ENCODE measurements at places on chromosomes 1 and 21. TPM values are rescaled to one million over a fixed set of nuclear protein-coding genes. Genes with fewer than 3 reads are reported as not detected.

Gene C1orf167
- total RNA-seq = 4.3 TPM

Gene ADCY10
- 0.17 TPM for total RNA-seq

Gene FCRL3
- not detected for total RNA-seq

Gene KPNA6
- total RNA-seq = 71.3 TPM

Gene ACAP3
- total RNA-seq = 63.2 TPM

Gene TMEM200B
- 36.4 TPM for total RNA-seq

Gene SPRR2E
- not detected for total RNA-seq

Gene NPPA
- total RNA-seq = 1.7 TPM

Gene TNFRSF9
- total RNA-seq = not detected

GRCh38 chr1:198153103-198153502 lies 3.7 kb upstream of the NEK7 start:
- no peak overlapping the region for H3K4me3 ChIP-seq
- no peaks in the 10 kb centered on the region for H3K36me3 ChIP-seq
- H3K27ac ChIP-seq = no peak overlapping the region
- no peaks in the 10 kb centered on the region for H3K27me3 ChIP-seq

- H3K4me3 ChIP-seq = no peak overlapping the region
- H3K27me3 ChIP-seq = no peaks in the 10 kb centered on the region
- DNase-seq = no peak
- H3K36me3 ChIP-seq = no peaks in the 10 kb centered on the region
Measured at GRCh38 chr1:216881695-216882094, 158.5 kb upstream of the ESRRG start.

DNA sequence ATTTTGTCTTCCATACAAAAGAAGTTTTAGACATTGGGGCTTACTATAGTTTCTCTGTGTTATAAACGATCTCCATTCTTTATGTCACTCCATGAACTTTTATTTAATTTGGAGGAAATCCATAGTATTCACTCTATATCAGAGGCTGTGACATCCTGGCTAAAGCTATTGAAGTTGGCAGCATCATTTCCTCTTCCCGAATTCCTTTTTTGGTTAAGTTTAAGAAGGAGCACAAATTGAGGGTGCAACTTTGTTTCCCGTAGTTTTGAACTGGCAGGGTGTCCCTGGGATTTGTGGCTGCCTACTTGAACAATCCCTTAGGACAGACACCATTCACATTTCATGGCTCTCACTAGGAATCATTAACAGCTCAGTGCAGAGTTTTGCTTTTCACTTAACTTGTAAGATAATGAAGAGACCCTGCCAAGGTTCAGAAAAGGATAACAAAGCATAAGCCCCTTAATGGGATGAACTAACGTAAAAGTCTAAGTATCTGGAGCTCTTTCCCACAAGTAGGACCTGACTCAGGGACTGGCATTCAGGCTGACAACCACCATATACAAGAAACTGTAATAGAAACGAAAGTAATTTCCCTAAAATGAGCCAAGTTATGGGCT lies 13.9 kb downstream of the S1PR1 start:
- no peak overlapping the region for H3K4me3 ChIP-seq
- no peak for DNase-seq
- no peaks in the 10 kb centered on the region for H3K36me3 ChIP-seq
- no peak overlapping the region for H3K27ac ChIP-seq

- H3K36me3 ChIP-seq = no peaks in the 10 kb centered on the region
- H3K27me3 ChIP-seq = no peaks in the 10 kb centered on the region
- no peak for DNase-seq
- no peaks in the 10 kb centered on the region for H3K4me1 ChIP-seq
- H3K4me3 ChIP-seq = no peak overlapping the region
Measured at GRCh38 chr1:75425001-75425650, 185.8 kb downstream of the SLC44A5 start.

DNA sequence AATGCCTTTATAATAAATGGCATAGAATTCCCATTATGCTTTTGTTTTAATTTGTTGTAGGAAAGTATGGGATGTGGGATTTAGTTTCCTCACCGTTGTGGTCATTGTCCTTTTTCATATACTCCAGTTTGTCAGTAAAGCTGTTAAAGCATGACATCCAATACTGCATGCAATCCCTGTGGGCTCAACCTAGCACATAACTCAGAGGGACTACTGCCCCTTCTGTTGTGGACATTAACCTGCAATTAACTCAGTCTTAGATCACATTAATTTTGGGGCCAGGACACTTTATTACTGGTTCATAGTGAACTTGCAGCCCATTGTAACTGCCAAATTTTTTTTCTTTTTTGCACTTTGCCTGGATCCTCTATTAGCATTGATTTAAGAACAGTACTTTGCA lies 112.5 kb downstream of the DNM3 start:
- no peaks in the 10 kb centered on the region for H3K4me1 ChIP-seq
- H3K27ac ChIP-seq = no peak overlapping the region
- no peaks in the 10 kb centered on the region for H3K36me3 ChIP-seq
- H3K27me3 ChIP-seq = no peaks in the 10 kb centered on the region

DNA sequence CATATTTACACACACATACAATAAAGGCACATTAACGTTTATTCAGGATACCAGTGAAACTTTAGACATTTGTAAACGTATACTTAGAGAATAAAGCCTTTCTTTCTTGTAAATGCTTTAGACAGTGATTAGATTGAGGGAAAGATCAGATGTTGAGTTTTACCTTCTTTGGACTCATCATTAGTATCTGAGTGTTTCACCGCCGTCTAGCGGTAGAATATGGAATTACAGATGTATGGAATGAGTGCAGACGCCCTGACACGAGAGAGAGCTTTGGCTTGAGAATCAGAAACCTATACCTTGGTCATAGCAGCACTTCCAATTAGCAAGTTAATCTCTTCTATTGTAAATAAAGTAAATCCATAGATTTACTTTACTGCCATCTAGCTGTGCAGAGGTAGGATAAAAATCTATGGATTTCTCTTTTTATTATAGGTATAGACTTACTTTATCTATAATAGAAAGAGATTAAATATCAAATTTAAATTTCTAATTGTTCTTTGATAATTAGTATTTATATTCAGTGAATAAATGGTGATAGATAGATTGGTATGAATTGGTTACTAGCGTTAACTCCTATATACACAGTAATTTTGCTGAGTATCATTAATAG lies 12.6 kb downstream of the FLG2 start:
- no peak for DNase-seq
- no peaks in the 10 kb centered on the region for H3K4me1 ChIP-seq
- H3K27me3 ChIP-seq = no peaks in the 10 kb centered on the region

- no peak overlapping the region for H3K27ac ChIP-seq
- no peaks in the 10 kb centered on the region for H3K4me1 ChIP-seq
- H3K4me3 ChIP-seq = no peak overlapping the region
- H3K36me3 ChIP-seq = no peaks in the 10 kb centered on the region
Measured at GRCh38 chr1:31865728-31866449, 50.1 kb upstream of the SPOCD1 start.

DNA sequence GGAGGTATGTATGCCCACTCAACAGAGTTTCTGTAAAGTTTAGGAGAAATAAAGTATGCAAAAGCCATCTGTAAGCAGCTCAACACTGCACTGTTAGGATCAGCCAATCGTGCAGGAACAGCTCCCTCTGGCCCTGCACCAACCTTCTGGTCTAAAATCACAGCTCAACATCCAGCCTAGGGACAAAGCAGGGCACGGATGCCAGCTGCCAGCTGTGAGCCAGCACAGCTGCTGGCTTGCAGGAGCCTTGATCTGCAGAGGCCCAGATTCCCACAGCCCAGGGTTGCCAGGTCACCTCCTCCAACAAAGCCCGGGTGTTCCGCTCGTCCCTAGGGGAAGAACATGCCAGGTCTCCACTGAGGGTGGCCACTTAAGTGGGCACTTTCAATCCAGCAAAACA lies 8.6 kb downstream of the ACOT7 start:
- H3K4me3 ChIP-seq = no peak overlapping the region
- peaks cover 13% of the 10 kb centered on the region for H3K4me1 ChIP-seq
- no peaks in the 10 kb centered on the region for H3K36me3 ChIP-seq
- no peaks in the 10 kb centered on the region for H3K27me3 ChIP-seq

DNA sequence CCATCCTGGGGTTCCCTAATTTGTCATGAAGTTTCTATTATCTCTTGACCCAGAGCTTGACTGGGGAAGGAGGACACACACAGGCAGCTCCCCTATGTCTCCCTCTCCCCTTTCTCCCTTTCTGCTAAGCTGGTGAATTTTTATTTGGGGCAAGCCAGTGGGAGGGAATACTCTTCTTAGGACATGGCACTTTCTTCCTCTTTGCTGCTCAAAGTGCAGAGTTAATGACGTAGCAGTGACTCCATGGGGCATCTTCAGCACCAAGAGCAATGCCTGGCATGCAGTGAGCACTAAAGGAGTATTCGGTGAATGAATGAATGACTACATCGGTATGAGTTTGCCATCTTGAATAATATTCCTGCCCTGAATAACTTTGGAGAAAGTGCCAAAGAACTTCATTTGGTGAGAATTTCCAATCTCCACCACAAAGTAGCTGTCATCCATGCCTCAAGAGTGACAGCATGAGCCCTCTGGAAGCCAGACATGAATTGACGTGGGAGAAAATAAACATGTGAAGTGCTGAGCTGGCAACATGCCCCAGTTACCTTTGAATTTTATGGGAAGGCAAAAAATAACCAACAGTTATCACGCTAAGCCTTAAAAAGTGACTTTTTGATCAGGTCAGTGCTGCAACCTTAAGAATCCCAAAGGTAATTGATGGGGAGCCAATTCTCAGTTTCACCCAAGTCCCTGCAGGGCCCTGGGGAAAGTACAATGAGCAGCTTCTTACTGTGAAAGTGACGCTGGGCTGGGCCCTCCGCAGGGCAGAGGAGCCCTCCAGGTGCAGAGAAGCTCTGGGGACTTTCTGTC lies 22.1 kb upstream of the ATF3 start:
- no peak overlapping the region for H3K27ac ChIP-seq
- no peaks in the 10 kb centered on the region for H3K4me1 ChIP-seq
- no peak overlapping the region for H3K4me3 ChIP-seq
- peaks cover 28% of the 10 kb centered on the region for H3K27me3 ChIP-seq
- no peaks in the 10 kb centered on the region for H3K36me3 ChIP-seq

GRCh38 chr1:225733254-225733653 lies 44.4 kb upstream of the SRP9 start:
- no peaks in the 10 kb centered on the region for H3K36me3 ChIP-seq
- H3K27me3 ChIP-seq = no peaks in the 10 kb centered on the region
- H3K27ac ChIP-seq = no peak overlapping the region
- H3K4me1 ChIP-seq = peaks cover 22% of the 10 kb centered on the region

DNA sequence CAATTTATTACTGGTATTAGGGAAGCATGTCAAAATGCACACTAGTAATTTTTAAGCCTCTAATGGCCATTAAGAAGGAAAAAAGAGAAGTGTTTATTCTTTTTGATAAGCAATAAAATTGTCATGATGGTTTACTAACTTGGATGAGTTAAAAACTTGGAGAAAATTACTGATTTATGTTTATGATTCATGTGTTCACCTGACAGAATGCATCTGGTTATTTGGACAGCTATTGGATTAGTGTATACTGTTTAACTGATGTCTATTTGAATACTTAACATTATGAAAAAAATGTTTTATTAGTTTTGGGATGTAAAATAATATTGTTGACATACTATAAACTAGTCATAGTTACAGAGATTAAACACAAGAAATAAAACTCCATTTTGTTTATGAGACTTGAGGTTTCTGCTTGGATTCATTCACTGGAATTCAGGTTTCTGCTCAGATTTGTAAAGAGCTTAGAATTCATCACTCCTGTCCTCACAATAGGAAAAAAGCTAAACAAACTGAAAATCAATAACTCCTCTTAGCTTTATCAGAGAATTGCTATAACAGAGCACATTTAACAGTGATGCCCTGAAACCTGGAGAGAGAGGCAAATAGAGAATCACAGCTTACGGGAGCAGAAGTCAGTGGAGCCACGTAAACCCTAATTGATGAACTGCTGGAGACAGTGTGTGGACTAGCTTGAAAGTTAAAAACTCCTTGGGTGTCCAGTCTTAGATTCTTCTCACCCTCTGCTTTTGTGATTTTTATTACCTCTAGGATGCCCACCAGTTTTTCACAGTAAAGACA lies 56.7 kb downstream of the RALGPS2 start:
- no peaks in the 10 kb centered on the region for H3K27me3 ChIP-seq
- no peak for DNase-seq
- no peak overlapping the region for H3K27ac ChIP-seq
- H3K4me1 ChIP-seq = no peaks in the 10 kb centered on the region

DNA sequence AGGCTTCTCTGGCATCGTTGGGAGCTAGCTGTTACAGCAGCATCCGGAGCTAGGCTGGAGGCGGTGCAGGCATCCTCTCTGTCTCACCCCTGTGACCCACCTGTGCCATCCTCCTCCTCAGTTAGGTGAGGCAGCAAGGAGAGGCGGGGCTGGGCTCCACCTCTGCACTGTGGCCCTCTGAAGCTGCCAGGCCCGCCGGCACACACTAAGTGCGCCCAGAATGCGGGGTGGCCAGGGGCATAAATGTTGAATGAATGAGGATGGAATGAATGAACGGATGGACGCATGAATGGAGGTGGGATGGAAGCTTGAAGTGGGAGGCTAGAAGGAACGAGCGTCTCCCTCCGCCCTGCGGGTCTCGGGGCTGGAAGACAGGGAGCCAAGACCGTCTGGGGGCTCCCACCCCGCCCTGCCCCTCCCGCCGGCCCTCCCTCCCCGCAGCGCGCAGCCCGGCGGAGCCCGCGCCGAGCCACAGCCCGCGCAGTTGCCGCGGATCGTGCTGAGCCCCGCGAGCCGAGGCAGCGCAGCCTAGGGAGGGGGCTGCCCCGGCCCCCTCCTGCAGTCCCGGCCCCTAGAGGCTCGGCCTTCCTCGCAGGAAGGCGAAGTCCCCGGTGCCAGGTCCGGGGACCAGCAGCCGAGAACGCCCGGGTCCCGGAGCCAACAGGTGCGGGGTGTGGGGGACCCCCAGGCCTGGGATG lies at the start of gene HCRTR1:
Gene HCRTR1, plus strand, starts transcription at position 472 of the 698 bp plus-strand sequence. CDS start 1,504 bp downstream, outside the sequence.
- DNase-seq = no peak
- H3K27ac ChIP-seq = no peak within 1 kb of the TSS
- no peaks in the 10 kb centered on the region for H3K36me3 ChIP-seq
- peaks cover 39% of the 10 kb centered on the region for H3K27me3 ChIP-seq
- H3K4me1 ChIP-seq = peaks cover 19% of the 10 kb centered on the region

GRCh38 chr1:232108598-232108997 lies 482.0 kb downstream of the DISC1 start:
- DNase-seq = no peak
- no peaks in the 10 kb centered on the region for H3K36me3 ChIP-seq
- no peaks in the 10 kb centered on the region for H3K4me1 ChIP-seq
- no peaks in the 10 kb centered on the region for H3K27me3 ChIP-seq
- H3K4me3 ChIP-seq = no peak overlapping the region

DNA sequence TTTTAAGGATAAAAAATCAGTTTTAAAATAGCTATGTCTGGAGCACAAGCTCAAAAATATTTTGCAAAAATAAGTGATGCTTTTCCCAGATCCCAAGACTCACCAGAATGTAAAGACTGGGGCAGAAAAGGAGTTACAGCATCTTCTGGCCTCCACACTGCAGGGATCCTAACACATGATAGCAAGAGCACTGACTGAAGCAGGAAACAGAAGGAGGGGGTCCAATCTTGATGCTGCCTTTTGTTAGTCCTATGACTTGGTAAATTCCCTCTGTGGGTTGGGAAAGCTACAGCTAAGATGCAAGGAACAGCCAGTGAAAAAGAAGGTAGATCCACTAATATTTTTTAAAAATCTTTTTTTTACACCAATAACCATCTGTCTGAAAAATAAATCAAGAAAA lies 54.2 kb upstream of the TNR start:
- no peak overlapping the region for H3K4me3 ChIP-seq
- H3K27me3 ChIP-seq = no peaks in the 10 kb centered on the region
- H3K36me3 ChIP-seq = no peaks in the 10 kb centered on the region
- no peak for DNase-seq

- H3K36me3 ChIP-seq = no peaks in the 10 kb centered on the region
- DNase-seq = no peak
- H3K27ac ChIP-seq = no peak overlapping the region
- H3K27me3 ChIP-seq = no peaks in the 10 kb centered on the region
Measured at GRCh38 chr1:79749607-79750006, 743.1 kb upstream of the ADGRL4 start.
